ENCODE measurements at places on chromosomes 16 and 17.

DNA sequence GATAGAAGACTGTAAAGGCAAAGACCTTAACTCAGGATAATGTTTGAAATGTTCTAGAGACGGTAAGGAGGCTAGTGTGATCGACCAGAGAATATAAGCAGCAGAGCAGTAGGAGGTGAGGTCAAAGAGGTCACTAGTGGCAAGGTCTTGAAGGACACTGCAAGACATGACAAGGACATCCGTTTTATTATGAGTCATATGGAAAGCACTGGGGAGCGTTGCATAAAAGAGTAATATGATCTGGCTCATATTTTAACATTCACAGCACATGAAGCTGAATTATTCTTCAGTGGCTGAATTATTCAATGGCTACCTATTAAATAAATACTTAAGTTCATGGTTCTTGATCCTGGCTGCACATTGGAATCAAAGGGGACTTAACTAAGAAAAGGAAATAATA, 123.7 kb downstream of the SOX9 start:
- DNase-seq: peak; percentile 3

GRCh38 chr17:44906010-44906646, 6.9 kb upstream of the EFTUD2 start:
- peak; percentile 91 for DNase-seq

DNA sequence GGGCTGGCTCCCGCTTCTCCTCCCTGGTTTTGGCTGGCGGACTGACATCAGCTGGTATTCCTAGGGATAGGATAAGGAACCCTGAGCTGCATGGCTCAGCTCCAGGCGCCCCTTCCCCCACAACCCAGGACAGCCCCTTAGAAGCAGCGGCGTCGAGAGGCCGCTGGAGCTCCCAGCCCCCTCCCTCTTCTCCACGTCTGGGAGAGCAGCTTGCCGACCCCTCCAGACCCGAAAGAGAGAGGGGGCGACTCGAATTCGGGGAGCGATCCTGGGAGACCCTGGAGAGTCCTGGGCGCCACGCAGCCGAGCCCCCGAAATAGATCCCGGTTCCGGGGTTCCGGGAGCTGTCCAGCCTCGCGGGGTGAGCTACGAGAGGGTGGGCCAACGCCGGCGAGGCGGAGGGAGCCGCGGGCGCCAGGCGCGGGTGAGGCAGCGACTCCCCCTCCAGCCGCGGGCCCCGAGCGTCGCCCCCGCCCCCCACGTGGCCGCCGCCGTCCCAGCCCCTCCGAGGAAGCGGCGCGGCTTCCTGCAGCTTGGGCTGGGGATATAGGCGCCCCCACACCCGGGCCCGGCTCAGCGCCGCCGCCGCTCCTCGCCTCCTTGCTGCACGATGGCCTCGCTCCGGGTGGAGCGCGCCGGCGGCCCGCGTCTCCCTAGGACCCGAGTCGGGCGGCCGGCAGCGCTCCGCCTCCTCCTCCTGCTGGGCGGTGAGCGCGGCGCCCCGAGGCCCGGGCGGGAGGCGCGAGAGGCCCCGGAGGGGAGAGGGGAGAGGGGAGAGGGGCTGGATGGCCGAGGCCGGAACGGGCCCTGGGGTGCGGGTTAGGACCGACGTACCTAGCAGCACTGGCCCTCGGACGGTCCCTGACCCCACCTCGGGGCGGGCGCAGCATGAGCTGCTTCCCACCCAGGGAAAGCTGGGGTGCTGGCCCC, at the start of gene RAMP2:
Gene RAMP2 (plus strand): TSS at position 576 of the 930 bp plus-strand sequence. CDS start 35 bp downstream, at position 611.
- no peak for DNase-seq

GRCh38 chr16:11402051-11402744, 56.9 kb downstream of the RMI2 start:
- DNase-seq: no peak

All from amniotic epithelial cell (primary cell).